ENCODE measurements at places on chromosomes 4 and X.

DNA sequence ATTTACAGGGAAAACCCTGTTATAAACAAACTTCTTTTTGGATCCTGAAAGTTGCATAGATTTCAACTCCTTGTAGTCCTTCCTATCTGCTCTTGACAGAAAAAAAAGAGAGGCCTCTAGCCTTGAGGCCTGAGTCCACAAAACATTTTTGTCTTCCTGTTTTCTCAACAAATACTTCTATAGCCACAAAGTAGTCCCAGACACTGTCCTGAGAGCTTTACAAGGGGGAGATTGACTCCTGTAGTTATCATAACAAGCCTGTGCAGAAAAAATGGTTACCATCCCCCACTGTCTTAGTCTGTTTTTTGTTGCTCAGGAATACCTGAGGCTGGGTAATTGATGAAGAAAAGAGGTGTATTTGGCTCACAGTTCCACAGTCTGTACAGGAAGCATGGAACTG is 35.2 kb downstream of the PCDH7 start:
- no peak for DNase-seq

- DNase-seq: no peak
Observed at GRCh38 chrX:95907081-95907480, 777.6 kb upstream of the DIAPH2 start.

GRCh38 chrX:15549189-15550012 is 48.8 kb downstream of the BMX start:
- no peak for DNase-seq

DNA sequence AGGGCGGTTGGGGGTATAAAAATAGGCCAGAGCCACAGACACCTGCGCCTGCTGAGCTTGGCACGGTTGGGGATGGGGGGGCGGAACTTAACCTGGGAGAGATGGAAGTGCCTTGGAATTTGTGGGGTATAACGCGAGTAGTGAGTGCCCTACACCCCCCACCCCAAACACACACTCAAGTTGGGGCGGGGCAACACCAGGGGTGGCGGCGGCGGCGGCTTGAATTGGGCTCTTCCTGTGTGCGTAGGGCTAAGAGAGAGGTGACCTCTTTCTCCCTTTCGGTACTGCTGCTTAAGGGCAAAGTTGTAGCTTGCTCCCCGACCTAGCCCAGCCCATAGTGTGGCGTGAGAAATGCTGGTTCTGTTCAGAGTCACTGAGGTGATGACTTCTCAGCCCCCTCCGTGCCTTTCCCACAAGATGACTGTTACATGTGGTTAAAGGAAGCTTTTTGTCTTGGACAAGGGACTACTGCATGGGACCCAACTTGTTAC is 839 bp downstream of the STK26 start:
- DNase-seq: no peak

GRCh38 chr4:89222170-89222569 is 85.4 kb downstream of the GPRIN3 start:
- peak; percentile 47 for DNase-seq

DNA sequence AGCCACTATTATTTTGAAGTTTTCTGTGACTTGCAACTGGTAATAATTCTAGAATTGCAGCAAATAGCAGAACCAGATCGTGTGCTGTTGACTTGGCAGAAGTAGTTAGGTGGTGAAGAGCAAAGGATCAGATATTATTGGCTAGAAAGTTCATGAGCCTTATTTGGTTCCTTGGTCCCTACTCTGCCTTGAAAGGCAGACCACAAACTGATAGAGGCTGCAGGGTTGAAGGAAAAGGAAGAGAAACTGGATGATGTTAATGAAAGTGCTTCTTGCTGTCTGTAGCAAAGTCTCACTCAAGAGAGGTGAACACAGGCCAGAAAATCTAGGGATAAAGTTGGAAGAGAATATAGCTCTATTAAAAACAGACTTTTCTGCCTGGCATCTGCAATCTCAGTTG is 41.2 kb upstream of the RNF150 start:
- DNase-seq: no peak

- DNase-seq: peak; percentile 25
Observed at GRCh38 chr4:159104694-159105414, 2.0 kb downstream of the RAPGEF2 start.

DNA sequence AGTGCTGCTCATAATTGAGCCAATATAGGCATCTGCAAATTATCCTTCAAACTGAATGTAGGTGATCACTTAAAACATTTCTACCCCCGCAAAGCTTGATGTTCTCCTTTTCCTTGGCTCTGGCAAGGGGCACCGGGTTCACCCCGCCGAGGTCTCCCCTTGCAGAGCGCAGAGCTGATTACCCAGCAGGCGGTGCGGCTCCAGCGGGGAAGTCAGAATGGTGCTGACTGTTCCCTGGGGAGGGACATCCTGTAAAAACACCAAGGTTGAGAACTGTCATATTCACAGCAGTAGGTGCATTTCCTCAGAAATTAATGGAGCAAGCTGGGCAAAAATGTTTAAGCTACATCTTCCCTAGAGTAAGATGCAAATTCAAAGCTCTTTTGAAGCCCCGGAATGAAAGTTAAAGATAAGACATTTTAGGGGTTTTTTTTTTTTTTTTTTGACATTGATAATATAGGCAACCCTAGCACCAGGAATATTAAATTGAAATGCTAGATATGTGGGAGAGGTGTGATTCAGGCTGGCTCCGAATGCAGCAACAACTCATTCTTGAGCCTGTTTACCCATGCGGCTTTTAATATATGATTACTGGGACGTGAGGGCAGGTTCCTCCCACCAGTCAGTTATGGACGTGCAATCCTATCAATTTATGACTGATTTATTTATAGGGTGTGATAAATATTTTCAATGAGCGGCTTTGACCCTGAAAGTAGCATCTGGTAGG is 767.3 kb upstream of the TENM3 start:
- DNase-seq: no peak

DNA sequence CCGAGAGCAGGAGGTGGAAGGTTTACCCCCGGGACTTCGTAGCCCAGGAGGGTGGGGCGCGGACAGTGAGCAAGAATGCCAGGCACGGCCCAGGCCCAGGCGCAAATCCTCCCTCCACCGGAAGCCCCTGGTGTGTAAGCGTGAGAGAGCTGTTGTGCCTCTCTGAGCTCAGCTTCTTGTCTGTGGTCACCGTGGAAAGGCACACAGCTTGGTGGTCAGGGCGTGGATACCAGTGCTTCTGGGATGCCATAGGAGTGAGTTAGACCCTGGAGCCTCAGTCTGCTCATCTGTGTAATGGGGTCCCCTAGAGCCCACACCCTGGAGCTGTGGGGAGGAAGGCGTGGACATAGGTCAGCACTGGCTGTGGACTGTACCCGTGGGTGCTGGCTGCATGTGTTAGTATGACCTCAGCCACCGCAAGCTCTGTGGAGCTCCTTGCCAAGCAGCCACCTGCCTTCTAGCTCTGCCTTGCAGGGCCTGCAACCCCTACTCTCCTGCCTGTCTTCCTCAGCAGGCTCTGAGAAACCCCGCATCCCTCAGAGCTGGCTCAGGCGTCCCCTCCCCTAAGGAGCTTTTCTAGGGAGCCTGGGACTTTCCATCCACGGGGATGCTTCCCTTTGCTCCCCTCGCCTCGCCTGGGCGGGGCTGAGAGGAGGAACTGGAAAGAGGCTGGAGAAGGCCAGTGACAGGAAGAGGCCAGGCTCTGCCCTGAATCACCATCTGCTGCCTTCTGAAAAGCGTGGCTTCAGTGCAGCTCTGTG is 28.0 kb upstream of the AFAP1 start:
- DNase-seq: peak; percentile 75

- DNase-seq: peak; percentile 67
Observed at GRCh38 chrX:53211391-53211978, 13.5 kb downstream of the KDM5C start.

- no peak for DNase-seq
Observed at GRCh38 chrX:31287861-31288260, 216.0 kb upstream of the FTHL17 start.

DNA sequence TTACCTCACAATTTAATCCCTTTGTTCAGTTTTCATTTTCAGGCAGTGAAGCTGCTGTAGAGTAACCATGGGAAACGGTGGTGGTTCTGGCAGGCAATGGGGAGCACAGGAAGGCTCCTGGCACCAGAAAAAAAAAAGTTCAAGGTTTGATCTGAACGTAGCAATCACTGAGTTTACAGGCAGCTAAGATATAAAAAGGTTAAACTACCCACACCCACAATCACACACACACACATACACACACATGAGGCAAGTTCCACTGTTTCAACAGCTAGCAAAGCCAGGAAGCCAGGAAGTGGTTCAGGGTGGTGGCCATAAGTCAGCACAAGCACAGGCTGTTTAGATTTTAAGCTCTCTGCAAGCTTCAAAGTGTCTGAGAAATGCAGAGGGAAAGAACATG is at the start of gene SULT1B1:
Gene SULT1B1, minus strand, starts transcription at position 166 of the 400 bp plus-strand sequence. CDS start 5,403 bp downstream, outside the sequence.
- DNase-seq: no peak

DNA sequence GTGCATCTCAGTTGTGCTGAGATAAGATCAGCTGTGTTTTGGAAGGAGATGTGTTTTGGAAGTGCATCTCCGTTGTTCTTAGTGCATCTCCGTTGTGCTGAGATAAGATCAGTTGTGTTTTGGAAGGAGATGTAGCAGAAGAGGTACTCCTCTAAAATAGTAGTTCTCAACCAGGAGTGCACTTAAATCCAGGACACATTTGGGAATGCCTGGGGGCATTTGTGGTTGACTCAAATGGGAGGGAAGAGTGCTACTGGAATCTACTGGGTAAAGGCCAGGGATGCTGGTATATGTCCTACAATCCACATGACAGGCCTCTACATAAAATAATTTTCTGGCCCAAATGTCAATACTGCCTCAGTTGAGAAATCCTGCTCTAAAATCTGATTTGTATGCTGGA is 70.8 kb upstream of the CHRDL1 start:
- no peak for DNase-seq

GRCh38 chrX:106286053-106286650 is 118.0 kb downstream of the PWWP3B start:
- no peak for DNase-seq

DNA sequence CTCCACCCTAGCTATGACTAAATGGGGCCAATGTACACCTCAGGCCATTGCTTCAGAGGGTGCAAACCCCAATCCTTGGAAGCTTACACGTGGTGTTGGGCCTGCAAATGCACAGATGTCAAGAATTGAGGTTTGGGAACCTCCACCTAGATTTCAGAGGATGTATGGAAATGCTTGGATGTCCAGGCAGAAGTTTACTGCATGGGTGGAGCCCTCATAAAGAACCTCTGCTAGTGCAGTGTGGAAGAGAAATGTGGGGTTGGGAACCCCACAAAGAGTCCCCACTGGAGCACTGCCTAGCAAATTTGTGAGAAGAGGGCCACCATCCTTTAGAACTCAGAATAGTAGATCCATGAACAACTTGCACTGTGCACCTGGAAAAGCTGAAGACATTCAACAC is 284.1 kb downstream of the ANTXR2 start:
- no peak for DNase-seq

DNA sequence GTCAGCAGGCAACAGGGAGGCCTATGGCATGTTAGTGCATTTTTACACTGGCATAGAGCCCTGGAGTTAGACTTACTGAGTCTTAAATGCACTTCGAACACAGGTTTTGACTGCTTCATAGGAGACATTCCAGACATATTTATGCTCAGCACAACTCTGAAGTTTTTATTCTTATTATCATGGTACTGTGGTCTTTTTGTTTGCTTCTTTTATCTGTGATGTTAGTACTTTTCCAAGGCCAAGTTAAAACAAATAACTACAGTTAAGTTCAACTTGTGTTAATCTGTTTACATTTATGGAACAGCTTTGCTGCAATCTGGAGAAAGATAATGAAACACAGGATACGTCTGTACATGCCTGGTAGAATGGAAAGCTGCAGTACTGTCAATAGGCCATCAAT is 76.5 kb downstream of the COL4A5 start:
- no peak for DNase-seq

DNA sequence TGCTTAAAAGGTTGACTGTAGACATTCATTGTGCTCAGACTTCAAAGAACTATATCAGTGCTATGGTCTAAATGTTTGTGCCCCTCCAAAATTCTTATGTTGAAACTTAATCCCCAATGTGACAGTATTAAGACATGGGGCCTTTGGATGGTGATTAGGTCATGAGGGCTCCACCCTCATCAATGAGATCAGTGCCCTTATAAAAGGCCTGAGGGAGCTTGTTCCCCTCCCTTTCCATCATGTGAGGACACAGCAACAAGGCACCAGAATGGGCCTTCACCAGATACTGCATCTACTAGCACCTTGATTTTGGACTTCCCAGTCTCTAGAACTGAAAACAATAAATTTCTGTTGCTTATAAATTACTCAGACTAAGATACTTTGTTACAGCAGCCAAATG is 28.3 kb downstream of the CLOCK start:
- DNase-seq: no peak

DNA sequence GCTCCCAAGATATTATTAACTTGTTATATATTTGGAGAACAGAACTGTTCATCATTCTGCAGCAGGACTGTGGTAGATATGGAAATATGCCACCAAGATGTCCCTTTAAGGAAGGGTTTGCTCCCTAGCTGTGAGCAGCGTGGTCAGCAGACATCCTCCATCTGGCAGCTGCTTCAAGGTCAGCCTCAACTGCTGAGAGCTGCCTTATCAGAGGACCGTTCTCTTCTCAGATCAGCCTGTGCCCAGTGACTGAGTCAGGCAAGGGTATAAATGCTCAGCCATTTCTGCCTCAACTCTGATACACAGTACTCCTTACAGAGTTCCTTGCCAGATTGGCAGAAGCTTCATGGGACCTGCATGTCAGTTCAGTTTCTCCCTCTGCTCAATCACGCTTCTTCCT is 63.4 kb upstream of the MAGEB2 start:
- DNase-seq: no peak

- DNase-seq: no peak
Observed at GRCh38 chrX:123851079-123851478, 8.8 kb upstream of the XIAP start.

DNA sequence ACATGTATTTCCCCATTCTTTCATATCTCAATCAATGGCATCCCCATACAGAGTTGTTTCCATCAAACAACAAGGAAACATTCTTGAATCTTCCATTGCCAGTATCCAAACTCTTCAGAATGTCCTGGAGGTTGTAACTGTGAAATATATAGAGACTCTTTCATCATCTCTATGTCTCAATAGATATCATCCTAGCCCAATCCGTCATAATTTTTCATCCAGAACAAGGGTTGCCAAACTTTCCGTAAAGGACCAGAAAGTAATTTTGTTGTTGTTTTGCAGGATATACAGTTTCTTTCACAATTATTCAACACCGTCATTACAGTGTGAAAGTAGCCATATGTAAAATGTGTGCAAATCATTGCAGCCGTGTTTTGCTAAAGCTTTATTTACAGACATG is 15.2 kb upstream of the CXCL6 start:
- no peak for DNase-seq

GRCh38 chrX:115452251-115452650 is 108.7 kb upstream of the PLS3 start:
- no peak for DNase-seq

- DNase-seq: no peak
Observed at GRCh38 chrX:19793471-19793870, 93.9 kb downstream of the SH3KBP1 start.

DNA sequence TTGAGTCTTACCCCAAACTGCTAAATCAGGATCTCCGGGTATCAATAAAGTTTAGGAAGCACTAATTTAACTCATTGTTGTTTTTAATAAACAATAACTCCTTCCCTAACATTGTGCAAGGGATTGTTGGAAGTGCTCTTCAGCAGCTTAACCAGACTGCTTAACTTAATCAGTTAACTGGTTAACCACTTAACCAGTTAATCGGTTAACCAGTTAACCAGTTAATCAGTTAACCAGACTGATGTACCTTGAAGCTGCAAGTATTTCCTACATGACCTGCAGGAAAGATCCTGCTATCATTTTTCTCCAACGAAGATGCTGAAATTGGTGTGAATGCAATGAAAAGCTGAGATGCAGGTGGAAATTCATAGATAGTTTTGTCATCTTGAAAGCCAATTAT is 40.1 kb upstream of the AP1S2 start:
- no peak for DNase-seq

Data from A172 (cell line).